T-helper 17 cell (primary cell): ENCODE measurements at places on chromosomes 4 and X. TPM values are rescaled to one million over a fixed set of nuclear protein-coding genes. Genes with fewer than 3 reads are reported as not detected.

The SPANXA1 gene
- total RNA-seq = not detected

The LGI2 gene
- not detected for total RNA-seq

The MAP9 gene
- 19.5 TPM for total RNA-seq

The KANTR gene
- 9.8 TPM for total RNA-seq

The GK2 gene
- not detected for total RNA-seq

The PCDH19 gene
- 0.03 TPM for total RNA-seq

The TEX13D gene
- total RNA-seq = not detected

The ANKRD17 gene
- total RNA-seq = 49.3 TPM

The DNAJB14 gene
- total RNA-seq = 58.7 TPM

The SPACA5 gene
- not detected for total RNA-seq

The KCTD8 gene
- total RNA-seq = not detected

The NRK gene
- total RNA-seq = not detected

The MID1 gene
- 0.15 TPM for total RNA-seq

The GUCY1A1 gene
- 0.85 TPM for total RNA-seq

The UGT2A1 gene
- total RNA-seq = not detected

The S100P gene
- 3.8 TPM for total RNA-seq

The ARHGAP36 gene
- not detected for total RNA-seq

The DRP2 gene
- total RNA-seq = 0.27 TPM

The CENPC gene
- total RNA-seq = 105 TPM

The FDCSP gene
- total RNA-seq = not detected

The CDX4 gene
- not detected for total RNA-seq

The RHOXF2 gene
- total RNA-seq = 0.10 TPM

The GJB1 gene
- not detected for total RNA-seq

The SLC10A4 gene
- not detected for total RNA-seq

The CACNA1F gene
- 0.67 TPM for total RNA-seq
